ENCODE measurements at places on chromosomes 4 and X. TPM values are rescaled to one million over a fixed set of nuclear protein-coding genes. Genes with fewer than 3 reads are reported as not detected.

GRCh38 chrX:95949588-95949987 is 735.1 kb upstream of the DIAPH2 start:
- no peak for DNase-seq

TLR2 gene
- 0.13 TPM for total RNA-seq

DNA sequence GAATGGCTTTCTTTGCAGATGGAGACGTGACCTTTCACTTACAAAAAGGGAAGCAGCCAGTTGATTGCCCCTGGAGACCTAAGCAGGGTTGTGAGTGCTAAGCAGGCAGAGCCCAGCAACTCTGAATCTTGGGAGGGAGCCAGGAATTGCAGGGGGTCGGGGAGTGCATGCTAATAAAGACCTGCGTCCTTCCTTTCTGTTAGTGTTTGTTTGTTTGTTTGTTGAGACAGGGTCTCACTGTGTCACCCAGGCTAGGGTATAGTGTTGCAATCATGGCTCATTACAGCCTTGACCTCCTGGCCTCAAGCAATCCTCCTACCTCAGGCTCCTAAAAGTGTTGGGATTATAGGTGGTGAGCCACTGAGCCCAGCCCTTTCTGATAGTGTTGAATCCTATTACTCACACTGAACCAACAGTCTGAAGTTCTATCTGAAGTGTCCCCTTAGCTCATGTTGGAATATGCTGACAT is 137.4 kb downstream of the CEP135 start:
- no peak for DNase-seq

DNA sequence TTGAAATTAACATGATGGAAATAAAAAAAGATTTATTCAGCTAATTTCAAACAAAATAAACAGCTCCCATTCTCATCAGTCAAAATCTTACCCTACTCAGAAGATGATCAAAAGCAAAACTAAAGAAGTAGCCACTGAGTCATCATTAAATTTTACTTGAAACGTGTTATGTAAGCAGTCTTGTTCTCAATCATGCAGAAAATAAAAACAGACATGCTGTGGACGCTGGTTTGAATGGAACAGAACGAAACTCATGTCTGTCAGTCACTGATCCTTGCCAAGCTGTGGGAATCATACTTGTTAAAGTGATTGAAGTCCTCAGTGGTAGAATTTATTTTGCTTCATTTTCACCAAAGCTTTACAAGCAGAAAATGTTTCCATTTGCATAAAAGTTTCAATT is 77.2 kb upstream of the TLR3 start:
- no peak for DNase-seq

TMPRSS11B gene
- not detected for total RNA-seq

NXF3 gene
- total RNA-seq: not detected

DNA sequence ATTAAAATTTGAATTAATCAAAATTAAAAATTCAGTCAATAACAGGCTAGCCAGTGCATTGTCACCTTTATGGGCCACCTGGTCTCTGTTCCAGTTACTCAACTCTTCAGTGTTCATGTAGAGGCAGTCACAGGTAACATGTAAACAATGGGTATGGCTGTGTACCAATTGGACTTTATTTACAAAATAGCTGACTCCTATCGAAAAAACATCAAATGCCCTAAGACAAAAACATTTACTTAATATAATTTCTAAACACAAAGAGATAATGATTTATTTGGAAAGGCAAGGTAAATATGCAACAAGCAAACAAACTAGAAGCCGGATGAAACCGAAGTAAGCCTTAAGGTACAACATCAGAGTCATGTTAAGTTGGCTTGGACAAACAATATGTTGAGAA is 8.8 kb downstream of the TMEM150C start:
- DNase-seq: no peak

GRCh38 chrX:104166735-104167436 is 633 bp downstream of the FAM199X start:
- no peak for DNase-seq

GRCh38 chrX:155052738-155053498 is 18.0 kb downstream of the CMC4 start:
- no peak for DNase-seq

DNA sequence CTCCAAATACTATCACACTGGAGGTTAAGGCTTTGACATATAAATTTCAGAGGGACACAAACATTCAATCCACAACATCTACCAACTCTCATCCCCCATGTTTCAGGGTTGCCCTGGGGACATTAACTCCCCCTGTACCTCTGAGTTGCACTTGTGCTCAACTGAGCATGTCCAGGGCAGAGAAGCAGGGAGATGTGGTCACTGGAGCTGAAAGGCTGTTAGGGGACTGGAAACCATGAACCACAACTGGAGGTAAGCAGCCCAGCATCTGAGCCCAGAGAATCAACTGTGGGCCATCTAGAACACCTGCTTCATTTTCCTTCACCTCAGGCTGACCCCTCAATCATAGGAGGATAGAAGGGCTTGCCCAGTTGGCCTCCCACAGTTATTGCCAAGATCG is 641.1 kb downstream of the MID1IP1 start:
- no peak for DNase-seq

- DNase-seq: no peak
Observed at GRCh38 chrX:121161501-121161933, 114.1 kb downstream of the GLUD2 start.

DNA sequence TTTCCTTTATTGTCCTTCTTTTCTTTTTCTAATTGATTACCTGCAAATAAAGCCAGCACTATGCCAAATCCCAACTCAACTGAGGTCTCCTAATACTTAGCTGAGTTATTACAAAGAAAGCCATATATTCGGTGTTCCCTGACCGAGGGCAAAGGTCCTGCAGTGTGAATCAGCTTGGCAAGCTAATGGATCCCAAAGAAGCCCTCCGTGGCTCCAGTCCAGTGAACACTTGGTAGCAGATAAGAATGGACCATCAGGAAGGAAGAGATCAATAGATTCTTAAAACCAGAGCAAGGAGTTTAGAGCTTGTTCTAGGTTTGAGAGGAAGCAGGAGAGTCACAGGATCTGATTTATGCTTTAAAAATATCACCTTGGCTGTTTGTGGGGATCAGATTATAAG is 8.5 kb downstream of the LDB2 start:
- no peak for DNase-seq

DNA sequence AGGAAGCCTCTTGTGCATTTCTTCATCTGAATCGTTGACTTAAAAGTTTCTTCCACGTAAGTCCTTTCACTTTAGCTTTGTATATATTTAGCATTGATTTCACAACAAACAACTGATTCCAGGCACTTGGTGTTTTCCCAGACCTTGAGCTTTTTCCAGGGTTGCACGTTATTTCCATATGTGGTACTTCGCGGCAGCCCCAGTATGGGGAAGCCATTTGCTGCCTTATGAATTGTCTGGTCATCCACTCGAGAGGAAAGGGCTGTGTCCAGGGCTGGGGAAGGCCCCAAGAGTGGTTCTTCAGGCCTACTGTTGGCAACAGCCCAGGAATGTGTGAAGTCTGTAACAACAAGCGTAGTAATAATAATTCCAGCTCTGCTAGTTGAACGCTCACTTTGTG is 2.8 kb upstream of the TLR8 start:
- DNase-seq: no peak

DNA sequence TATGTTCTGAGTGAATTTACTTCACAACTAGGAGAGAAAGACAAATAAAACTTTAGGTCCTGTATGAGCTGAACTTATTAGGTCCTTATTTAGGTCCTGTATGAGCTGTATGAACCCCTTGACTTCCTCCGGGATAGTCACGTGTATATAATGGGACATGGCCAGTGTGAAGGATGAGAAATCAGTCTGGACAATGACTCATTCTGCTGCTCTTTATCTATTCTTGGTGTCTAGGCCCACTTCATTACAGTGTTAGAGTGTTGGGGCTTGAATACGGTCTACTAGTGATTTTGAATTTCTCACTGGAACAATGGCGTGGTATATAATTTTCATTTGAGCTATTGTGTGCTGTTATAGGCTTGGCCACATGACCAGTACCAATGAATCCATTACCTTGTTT is 21.9 kb downstream of the STK26 start:
- DNase-seq: no peak

- peak; percentile 22 for DNase-seq
Observed at GRCh38 chrX:50747471-50747900, 66.5 kb downstream of the SHROOM4 start.

GABRG1 gene
- total RNA-seq: not detected

GRCh38 chrX:9873360-9873759 is 87.1 kb downstream of the SHROOM2 start:
- DNase-seq: no peak

DNA sequence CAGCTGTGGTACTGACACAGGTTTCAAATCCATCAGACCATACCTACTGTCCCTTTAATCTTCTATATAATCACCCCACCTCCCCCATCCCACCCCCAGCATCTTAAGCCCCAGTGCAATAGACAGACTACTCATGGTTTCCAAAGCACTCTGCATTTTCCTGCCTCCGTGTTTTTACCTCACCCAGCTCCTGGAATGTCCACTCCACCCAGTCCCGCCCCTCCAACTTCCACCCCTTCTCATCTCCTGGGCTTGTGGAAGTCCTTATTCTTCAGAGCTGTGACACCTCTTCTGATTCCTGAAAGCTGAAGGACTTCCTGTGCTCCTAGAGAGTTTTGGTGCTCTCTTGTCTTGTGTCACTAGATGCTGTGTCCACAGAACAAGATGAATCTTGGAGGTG is 94.3 kb downstream of the EFNB1 start:
- no peak for DNase-seq

DNA sequence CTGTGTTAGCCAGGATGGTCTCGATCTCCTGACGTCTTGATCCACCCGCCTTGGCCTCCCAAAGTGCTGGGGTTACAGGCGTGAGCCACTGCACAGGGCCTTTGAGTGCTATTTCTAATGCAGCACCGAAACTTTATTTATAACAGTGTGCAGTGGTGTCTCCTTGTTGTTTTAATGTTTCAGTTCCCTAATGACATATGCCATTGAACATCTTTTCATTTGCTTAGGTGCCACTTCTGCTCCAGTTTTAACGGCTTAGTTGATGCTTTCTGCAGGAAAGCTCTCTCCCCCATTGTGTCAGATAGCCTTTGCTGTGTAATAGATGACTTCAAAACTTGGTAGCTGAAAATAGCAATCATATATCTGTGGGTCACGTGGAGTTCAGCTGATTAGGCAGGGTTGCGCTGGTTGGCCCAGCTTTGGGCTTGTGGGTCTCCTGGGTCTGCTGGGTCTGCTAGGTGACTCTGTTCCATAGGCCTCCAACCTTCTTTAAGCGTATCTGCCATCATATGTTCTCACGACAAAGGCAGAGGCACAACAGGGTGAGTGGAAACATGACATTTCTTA is 76.4 kb upstream of the SHISA3 start:
- DNase-seq: no peak

- DNase-seq: no peak
Observed at GRCh38 chr4:158543191-158543590, 21.5 kb downstream of the RXFP1 start.

GRCh38 chr4:138184886-138185285 is 57.3 kb downstream of the SLC7A11 start:
- DNase-seq: no peak

- no peak for DNase-seq
Observed at GRCh38 chr4:41323179-41323578, 66.5 kb downstream of the UCHL1 start.

DNA sequence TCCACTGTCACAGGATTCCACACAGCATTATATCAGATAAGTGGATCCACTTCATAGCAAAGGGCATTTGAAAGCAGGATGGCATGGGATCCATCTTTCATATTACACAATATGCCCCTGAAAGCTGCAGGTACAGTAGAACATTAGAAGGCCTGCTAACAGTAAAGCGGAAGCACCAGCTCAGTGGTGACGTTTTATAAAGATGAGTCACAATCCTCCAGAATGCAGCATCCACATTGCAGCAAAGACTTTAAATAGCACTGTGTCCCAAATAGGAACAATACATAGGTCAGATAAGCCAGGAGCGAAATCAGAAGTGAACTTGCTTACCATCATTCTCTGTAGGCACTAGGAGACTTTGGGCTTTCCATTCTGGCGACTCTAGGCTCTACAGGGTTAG is 609.5 kb upstream of the FAT1 start:
- no peak for DNase-seq

DNA sequence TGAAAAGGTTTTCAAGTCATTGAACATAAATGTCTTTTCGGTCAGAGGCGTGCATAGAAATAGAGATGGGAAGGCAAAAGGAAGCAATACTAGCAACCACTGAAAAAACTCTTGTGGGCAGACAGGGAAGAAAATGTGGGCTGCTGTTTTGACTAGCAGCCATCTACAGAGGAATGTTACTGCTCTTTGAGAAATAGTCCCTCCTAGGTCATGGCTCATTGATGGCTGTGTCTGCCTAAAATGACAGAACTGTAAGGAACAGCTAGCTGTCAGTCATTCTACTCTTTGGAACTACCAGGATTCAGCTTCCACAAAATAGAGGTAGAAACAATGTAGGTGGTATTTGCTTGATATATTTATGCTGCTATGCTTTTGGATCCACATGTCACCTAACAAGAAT is 26.9 kb upstream of the TMPRSS11B start:
- no peak for DNase-seq

DNA sequence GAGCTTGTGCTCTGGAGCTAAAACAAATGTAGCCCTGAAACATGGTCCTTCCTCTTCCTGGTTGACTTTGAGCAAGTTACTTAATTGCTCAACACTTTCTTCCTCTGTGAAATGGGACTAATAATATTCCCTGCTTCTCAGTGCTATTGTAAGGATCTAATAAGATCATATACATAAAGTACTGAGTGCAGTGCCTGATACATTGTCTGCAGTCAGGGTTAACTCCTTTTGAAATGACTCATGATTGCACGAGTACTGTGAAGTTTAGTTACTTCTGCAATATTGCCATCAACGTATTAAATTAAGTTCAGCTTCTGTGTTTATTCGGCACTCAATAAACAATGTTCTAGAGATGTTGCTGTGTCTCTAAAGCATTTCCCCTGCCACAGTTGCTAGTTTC is 91.8 kb upstream of the HPRT1 start:
- DNase-seq: no peak

DNA sequence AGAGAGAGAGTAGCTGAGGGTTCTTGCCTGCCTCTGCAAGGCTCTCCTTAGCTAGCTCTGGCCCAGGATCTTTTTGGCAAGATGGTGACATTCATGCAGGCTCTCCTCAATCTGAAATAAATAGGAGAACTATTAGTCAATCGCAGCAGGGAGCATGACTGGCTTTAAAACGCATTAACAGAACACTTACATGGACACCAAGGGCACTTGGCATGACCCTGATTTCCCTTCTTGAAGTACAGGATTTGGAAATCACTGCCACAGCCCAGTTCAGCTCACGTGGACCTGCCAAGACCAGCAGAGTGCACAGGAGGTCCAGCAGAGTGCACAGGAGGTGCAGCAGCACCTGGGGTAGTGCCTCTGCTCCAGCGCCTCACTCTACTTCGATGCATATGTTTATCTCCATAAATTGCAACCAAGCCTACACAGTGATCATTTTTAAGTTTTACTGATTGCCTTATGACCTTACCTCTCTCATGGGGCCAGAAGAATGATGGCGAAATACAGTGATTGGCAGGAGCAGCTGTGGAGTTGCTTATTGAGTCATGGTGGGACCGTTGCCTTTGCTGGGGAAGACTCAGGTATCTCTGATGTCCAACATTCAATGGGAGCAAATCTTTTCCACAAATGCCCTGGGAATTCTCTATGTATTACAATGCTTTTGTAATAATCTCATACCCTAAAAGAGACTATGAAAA is 122.4 kb downstream of the SYNPO2 start:
- no peak for DNase-seq
